Cerebellum (tissue), 4 donors: ENCODE measurements at places on chromosomes 12 and 14. TPM values are rescaled to one million over a fixed set of nuclear protein-coding genes. Genes with fewer than 3 reads are reported as not detected.
A peak's percentile ranks its signal among the peaks of the same experiment; 100 is the strongest.

DNA sequence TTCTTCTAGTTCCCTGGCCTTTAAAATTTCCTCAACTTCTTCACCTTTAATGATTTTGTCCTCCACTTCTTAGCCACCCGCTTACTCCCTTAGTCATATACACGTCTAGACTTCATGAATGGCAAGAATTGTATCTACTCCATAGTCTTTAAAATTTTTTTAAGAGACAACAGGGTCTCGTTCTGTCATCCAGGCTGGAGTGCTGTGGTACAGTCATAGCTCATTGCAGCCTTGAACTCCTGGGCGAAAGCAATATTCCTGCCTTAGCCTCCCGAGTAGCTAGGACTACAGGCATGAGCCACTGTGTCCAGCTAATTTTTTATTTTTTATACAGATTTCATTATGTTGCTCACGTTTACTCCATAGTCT, 47.9 kb downstream of the BBS10 start:
- no peak for DNase-seq

LYSET gene
- 16.1 TPM for total RNA-seq

GRCh38 chr12:108560321-108560721, 652 bp downstream of the SART3 start:
- no peak for DNase-seq

- DNase-seq: no peak
Measured at GRCh38 chr12:64147875-64148274, 74.2 kb downstream of the KICS2 start.

- no peak for DNase-seq
Measured at GRCh38 chr12:130799051-130799450, 40.0 kb downstream of the STX2 start.

DNA sequence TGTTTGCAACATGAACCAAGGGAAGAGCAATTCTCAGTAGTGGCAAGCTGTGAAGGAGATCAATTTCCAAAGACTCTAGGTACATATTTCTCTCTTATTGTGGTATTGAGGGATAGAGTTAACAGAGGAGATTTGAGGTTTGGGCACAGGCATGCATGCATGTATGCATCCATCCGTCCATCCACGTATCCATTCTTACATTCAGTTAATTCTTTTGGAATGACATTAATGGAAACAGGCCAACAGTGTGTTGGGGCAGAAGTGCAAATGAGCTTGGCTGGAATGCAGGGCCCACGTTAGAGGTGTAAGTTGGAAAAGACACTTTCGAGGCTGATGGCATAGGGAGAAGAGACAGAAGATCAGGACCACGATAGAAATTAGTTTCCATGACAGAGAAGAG, 216.9 kb upstream of the PELI2 start:
- no peak for DNase-seq

- DNase-seq: no peak
Measured at GRCh38 chr12:53098354-53098981, 1.0 kb downstream of the IGFBP6 start.

DNA sequence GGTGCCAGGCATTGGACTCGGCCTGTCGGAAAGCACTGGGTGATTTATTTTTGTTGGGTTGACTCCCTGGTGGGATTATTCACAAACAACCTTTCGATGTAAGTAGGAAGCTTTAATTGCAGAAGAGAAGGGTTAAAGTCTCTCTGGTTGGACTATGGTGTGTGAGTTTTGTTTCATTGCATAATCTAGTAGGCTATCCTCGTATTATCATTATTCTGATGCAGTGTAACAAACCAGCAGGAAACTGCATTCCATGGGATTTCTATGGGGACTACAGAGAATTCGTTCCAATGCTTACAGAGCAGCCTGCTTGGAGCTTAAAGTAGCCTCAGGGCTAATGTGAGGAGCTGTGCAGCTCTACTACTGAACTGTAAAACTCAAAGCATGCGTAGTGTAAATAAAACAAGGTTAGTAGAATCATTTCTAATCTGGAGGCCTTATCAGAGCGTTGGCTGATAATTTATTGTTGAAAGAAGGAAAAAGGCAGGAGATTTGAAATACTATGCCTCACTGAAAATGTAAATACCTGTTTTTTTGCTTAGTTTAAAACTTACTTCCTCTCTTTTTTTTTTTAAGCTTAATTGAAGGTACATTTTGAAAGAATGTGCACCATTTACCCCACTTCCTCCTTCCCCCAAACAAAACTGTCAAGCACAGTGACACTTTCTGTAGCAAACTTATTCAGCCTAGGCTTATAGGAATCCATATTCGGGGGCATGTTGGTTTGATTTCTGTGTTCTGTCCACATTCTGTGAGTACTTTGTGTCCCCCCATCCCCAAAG, 226.7 kb downstream of the NPAS3 start:
- DNase-seq: peak; percentile 2

TIMM9 gene
- total RNA-seq: 20.1 TPM

DNA sequence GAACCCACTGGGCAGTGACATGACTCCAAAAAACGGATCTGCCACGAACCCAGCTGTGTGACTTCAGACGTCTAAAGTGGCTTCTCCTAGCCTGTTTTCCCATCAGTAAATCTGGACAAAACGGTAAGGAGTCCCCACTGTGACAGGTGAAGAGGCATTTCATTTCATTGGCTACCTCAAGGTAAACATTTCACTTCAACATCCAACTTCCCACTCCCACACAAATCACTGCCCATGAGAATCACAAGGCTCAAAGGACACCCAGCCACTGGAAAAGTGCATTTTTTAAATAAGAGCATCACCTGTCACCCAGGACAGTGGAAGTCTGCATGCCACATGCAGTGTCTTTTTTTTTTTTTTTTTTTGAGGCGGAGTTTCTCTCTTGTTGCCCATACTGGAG, 27.9 kb downstream of the HSP90AA1 start:
- no peak for DNase-seq

DNA sequence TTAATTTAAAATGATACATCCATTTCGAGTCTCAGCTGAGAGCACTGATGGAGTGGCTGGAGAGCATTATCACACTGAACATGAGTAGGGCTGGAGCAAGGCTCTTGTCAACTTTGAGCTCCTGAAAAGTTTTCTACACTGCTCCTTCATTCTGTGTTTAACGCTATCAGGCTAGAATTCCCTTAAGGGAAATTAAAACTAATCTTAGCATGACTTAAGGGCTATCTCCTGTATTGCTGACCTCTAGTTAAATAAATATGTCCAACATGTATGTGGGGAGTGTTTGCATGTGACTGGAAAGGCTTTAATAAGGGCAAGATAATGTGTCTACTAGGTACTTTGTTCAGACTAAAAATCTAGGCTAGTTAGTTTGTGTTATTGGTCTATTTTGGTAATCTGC, 116.7 kb upstream of the CAND1 start:
- DNase-seq: no peak

- DNase-seq: no peak
Measured at GRCh38 chr12:113955109-113955970, 10.8 kb downstream of the RBM19 start.

GRCh38 chr14:90005441-90005840, 49.7 kb downstream of the TDP1 start:
- no peak for DNase-seq

- DNase-seq: no peak
Measured at GRCh38 chr12:71752891-71753290, 1.8 kb upstream of the RAB21 start.

GRCh38 chr14:105941226-105942166, 415.1 kb downstream of the TMEM121 start:
- no peak for DNase-seq

PMCH gene
- not detected for total RNA-seq

GRCh38 chr14:95061317-95062093, 95.8 kb downstream of the DICER1 start:
- no peak for DNase-seq

DNA sequence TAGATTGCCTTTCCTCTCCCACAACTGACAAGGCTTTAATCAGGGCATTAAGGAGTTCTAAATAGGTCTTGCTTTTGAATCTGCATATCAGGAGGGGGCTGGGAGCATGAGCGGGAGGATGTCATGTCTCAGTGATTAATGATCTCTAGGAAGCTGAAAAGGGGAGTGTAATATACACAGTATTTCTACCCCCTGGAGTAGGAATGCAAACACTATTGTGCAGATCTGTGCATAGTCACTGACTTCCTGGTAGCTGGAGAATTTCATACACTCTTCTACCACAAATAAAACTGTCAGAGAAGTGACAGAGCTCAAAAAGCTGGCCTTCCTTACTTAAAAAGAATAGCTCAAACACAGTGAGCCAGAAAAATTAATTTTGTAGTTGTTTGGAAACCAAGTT, 65.8 kb downstream of the RIC8B start:
- no peak for DNase-seq

DNA sequence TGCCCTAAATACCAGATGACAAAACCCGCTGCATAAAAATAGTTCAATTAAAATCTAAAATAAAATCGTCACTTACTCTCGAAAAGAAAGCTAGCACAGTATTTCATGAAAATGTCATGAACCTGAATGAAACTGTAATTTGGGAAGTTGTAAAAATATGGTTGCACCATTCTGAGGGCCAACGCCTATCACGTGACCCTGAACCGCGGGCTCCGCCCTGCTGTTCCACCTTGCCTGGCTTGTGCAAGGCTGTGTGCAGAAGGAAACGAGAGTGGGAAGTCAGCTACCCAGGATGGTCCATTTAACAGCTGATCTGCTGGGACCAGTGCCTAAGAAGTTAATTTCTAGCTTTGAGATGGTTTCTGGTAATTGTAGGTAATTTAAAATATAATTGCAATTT, 91.7 kb upstream of the BMP4 start:
- no peak for DNase-seq

DNA sequence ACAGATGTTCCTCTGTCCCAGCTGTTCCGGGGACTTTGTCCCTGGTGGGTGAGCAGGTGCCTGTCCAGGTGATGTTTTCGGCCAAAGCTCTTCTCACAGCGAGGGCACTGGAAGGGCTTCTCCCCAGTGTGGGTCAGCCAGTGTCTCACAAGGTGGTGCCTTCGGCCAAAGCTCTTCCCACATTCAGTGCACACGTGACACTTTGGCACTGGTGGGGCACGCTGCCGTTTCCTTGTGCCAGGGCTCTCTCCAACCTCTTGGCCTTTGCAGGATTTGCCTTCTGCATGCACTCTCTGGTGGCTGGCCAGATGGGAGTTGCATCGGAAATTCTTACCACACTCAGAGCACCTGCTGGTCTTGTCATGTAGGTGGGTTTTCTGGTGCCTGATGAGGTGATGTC, 7.7 kb downstream of the ZNF641 start:
- no peak for DNase-seq

GRCh38 chr12:93818488-93819049, 141.4 kb downstream of the CRADD start:
- no peak for DNase-seq

GRCh38 chr12:124302807-124303578, 8.1 kb downstream of the RFLNA start:
- no peak for DNase-seq

GRCh38 chr14:22505697-22506377, 83.2 kb downstream of the DAD1 start:
- no peak for DNase-seq

- DNase-seq: no peak
Measured at GRCh38 chr14:92937051-92937937, 14.3 kb downstream of the CHGA start.

- DNase-seq: peak; percentile 62
Measured at GRCh38 chr14:75088566-75089373, 19.3 kb downstream of the ZC2HC1C start.

ADAMTS20 gene
- 0.82 TPM for total RNA-seq
